ENCODE measurements at places on chromosomes 7 and 10.

DNA sequence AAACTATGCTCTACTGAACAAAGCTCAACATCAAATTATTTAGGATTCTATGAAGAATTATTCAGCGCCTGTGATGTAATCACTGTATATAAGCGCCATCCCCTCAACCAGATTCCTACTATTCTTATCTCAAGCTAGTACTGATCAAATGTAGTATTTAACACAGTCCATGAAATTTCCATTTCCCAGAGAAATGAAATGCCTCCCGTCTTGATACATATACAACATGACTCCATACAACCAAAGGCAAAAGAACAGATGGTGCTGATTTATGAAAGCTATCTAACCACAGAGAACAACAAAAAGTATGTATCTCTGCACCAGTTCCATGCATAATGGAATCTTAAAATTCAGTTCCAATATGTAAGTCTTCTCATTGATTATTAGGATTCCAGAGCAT lies 406.1 kb downstream of the PARD3 start:
- ATAC-seq = no peak

GRCh38 chr10:51773681-51774080 lies 74.3 kb upstream of the CSTF2T start:
- no peak for ATAC-seq

- no peak for ATAC-seq
Measured at GRCh38 chr7:22617166-22617565, 109.8 kb upstream of the IL6 start.

DNA sequence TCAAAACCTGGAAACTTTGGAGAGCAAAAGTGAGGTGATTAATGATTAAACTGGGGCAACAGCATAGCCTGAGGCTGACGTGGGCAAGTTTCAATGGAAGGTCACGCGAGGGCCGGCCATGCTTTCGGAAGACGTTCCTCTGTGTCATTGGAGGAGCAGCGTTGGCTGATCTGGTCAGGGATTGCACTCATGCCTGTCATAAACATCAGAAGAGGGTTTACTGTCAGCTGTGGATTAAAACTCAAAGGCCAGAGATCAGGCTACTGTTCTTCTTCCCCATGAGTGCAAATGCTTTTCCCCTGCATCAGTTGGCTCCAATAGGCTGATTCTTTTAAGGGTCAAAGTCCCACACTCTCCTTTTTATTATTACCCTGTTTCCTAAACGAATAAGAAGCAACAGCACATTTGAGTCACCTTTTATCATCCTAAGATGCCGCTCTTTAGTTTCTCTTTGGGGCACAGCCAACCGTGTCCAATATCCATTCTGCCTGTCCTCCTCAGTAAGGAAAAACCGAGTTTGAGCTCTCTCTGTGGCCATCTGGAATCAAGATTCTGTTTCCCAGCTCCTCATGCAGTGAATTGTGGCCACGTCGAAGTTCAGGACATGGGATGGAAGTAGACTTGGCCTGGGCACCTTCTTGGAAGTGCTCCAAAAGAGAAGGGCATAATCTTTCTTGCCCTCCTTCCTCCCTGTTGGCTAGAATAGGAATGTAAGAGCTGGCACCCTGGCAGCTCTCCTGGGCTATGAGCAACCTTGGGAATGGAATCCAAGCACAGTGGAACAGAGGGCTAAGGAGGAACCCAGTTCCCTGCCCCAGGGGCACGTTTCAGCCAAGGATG lies 62.5 kb upstream of the INSIG1 start:
- no peak for ATAC-seq

GRCh38 chr7:124723012-124723411 lies 42.6 kb downstream of the GPR37 start:
- ATAC-seq = no peak

DNA sequence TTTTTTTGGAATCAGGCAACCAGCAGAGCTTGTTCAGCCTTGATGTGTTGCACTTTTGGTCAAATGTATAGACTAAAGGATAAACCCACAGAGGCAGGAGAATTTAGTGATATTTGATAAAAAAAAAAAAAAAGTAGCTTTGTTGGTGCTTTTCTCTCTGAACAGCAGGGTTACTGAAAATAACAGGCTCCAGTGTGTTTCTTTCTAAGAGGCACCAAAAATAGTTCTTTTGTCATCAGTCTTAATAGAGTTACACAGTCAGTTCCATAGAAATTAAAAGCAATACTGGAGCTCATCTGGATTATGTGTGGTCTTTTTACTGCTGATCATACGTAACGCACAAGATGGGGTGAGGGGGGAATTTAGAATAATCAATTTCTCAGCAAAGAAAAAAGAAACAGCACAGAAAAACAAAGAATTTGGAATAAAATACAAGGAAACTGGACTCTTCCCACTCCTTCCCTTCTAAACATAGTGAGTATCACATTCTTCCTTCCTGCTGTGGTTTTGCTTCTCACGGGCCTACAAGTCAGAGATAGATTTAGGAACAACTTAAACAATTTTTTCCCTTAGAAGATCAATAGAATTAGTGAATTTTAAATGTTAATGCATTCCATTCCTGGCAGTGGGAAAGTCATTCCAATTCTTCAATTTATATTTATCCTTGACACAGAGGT lies 178.8 kb upstream of the AKR1E2 start:
- no peak for ATAC-seq

DNA sequence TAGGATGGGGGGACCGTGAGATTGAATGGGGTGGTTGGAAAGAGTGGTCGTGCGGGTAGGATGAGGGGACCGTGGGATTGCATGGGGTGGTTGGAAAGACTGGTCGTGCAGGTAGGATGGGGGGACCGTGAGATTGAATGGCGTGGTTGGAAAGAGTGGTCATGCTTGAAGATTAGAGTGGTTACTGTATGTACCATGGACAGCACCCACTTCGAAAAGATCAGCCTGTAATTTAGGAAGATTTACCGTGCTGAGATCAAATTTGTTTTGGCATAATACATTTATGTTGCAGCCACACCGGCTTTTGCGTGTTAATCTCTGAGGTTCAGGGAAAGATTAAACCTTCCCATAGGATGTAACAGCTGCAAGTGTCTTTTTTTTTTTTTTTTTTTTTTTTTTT lies 495.2 kb upstream of the ADARB2 start:
- no peak for ATAC-seq

- ATAC-seq = no peak
Measured at GRCh38 chr7:116433246-116433645, 66.3 kb upstream of the CAV2 start.

DNA sequence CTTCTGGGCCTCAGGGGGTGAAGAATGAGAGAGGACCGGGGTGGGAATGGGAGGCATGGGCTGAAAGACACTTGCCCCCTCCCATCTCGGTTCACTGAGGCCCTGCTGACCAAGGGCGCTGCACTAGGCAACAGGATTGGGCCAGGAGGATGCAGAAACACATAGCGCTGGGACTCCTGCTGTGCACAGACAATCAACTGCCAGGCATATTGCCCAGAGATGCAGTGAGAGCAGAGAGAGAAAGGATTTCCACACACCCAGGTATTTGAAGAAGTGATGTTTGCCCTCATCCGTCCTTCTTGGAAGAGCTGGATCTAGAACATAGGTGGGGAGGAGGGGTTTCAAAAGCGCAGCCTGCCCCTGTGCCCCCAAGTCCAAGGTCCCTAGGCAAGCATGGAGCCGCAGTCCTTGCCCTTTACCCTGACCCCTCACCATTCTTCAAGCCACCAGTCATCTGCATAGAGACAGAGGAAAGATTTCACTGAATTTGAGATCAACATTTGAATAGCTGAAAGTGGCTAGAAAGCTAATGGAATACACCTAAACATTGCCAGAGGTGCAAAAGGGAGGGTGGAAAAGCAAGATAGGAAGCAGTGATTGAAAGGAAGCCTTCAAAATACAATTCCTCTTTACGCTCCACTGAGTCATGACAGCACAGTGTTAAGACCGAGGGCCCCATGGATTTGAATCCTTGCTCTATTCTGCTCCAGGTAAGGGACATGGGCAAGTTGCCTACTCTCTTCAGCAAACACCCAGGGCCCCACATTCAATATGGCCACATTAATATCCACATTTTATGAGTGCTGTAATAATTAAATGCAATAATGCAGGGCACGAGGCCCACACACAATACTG lies 44.2 kb upstream of the TNS3 start:
- ATAC-seq = no peak

DNA sequence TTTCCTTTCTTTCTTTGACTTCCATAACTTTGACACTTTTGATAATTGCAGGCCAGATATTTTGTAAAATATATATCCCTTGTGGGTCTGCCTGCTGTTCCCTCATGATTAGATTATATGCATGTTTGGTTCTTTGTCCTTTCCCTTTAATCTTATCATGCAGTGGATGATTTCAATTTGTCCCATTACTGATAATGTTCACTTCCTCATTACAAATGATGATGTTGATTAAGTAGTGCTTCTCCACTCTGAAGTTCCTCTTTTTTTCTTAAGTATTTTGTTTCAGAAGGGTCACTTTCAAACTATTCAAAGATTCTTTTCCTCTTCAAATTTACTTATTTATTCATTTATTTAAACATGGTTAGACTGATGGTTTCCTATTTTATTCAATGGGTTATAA lies 898.1 kb downstream of the XPNPEP1 start:
- no peak for ATAC-seq

DNA sequence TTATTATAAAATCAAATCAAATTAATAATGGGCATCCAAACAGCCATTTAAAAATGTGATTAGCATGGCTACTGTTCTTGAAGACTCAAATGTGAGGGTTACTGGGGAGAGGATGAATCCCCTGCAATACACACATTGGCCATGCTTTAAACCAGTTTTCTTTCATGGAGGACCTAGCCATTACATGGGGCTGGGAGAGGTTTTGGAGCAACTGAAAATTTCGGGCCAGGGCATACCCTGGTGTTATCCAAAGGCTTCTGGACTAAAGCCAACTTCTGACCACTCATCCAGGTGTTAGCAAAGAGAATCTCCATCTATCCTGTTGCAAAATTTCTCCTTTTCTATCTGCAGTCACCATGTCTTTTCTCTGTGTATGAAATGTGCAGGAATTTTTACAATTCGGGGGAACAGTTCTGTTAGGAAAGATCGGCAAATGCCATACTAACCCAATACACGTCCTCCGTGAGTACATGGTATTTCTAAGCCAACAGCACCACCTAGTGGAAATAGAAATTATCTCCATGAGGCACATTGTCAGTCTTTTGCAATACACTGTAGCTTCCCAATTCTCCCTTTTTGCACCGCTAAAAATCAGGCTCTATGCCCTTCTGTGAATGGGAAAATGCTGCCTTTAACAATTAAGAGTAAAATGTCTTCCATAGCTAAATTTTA lies 47.0 kb upstream of the ZNF107 start:
- ATAC-seq = peak; percentile 90

DNA sequence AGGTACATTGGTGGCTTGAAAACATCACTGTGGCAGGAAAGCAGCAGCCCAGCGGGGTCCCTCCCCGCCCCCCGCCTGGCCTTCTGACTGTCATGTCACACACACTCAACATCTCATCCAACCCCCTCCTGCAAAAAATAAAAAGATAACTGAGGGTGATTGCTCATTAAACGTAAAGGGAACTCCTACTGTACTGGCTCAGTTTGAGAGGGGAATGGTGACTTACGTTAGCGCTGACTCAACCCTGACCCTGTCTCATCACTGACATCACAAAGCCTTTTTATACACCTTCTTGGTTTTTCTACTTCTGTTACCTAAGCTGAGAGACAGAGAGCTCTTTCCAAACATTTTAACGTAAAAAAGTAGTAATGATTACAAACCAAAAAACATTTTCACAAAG lies 48.8 kb downstream of the ADARB2 start:
- ATAC-seq = no peak

- ATAC-seq = no peak
Measured at GRCh38 chr10:133088956-133089800, 1.5 kb downstream of the ADGRA1 start.

DNA sequence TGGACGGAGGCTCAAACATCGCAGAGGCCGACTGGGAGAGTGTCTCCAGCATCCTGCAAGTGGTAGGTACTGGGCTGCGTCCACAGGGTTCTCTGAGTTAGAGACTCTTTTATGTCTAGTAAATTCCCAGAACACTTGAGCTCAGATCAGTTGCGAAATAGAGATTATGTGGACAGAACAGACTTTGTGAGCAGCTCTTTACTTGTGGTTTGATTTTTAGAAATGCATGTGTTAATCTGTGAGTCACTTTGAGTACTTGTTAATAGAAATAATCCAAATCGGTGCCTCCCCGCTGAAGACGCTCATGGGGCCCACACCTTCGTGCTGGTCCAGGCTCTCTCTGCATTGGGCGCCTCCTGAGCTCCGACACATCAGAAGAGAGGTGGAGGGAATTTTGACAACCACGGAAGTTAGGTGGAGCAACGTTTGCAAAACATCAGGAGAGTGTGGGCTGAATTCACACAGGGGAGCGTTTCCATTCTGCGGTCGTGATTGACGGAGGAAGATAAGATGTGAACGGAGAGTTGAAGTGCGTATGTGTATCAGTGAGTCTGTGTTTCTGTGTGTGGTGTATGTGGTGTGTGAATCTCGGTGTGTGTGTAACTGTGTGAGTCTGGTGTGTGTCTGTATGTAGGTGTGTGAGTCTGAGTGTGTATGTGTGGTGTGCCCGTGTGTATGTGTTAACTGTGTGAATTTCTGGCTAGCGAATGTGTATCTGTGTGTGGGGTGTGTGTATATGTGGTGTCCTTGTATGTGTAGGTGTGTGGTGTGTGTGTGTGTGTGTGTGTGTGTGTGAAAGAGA lies 32.1 kb downstream of the PFKP start:
- ATAC-seq = no peak

GRCh38 chr10:86348321-86349210 lies 18.0 kb downstream of the GRID1 start:
- ATAC-seq = peak; percentile 63

GRCh38 chr10:126549344-126549743 lies 121.1 kb downstream of the C10orf90 start:
- ATAC-seq = no peak

GRCh38 chr7:69147631-69148030 lies 450.6 kb upstream of the AUTS2 start:
- ATAC-seq = no peak

DNA sequence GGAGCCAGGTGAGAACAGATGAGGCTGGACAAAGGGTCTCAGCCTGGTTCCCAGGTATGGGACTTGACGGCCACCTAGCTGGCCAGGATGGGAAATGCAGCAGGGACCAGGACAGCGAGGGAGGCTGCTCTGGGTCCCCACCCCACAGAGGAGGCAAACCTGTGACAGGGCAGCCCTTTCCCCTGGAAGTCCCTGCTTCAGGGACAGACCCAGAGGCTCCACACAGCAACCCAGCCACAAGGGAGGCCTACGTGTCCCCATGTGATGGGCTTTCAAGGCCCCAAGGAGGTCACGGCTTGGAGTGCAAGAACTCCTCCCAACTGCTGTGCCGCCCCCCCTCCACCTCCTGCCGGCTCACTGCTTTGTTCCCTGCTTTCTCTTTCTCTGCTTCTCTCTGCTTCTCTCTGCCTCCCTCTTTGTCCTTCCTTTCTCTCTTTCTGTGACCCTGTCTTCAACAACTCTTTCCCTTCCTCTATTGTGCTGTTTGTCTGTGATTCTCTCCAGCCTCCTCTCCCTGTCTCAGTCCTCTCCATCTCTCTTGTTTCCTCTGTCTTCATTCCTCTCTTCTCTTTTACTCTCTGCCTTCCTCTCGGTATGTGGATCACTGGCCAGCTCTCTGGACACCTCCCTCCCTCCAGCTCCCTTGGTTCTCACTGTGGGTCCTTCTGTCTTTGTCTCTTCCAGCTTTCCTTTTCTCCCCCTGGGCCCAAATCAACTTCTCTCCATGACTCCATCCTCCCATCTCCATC lies 9.6 kb upstream of the EIF5AL1 start:
- peak; percentile 91 for ATAC-seq

GRCh38 chr10:1615186-1615954 lies 122.0 kb downstream of the ADARB2 start:
- no peak for ATAC-seq
